ENCODE measurements at places on chromosomes 7 and 10.

DNA sequence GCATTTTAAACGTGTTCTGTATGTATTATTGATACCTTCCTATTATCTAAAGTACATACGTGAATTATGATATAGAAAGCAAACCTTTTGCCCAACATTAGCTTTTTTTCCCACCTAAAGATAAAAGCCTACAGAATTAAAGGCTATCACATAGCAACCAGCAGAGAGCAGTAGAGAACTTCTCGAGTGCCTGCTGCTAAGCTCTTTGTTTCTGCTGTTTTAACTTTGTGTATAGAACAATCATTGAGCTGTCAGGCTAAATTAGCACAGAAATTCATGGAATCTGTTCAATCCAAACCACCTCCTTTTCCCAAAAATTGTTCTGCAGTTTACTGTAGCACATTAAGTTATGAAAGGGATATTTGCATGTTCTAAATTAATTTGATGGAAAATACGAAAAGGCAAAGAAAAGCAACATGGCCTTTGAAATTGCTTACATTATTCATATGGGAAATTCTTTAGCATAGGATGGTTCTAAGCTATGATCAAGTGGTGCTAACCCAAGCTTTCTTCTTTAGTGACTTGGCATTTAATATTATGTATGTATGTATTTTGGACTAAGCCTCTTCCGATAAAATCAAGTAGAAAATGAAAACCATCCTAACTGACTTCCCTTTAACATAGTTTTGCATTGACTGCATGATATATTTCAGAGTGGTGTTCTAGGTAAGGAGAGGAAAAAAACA lies 1288.5 kb downstream of the GATA3 start:
- DNase-seq, result no peak

- no peak for DNase-seq
Observed at GRCh38 chr10:70448236-70448635, 6.8 kb upstream of the NODAL start.

GRCh38 chr7:121402701-121403100 lies 6.6 kb upstream of the FAM3C start:
- no peak for DNase-seq

DNA sequence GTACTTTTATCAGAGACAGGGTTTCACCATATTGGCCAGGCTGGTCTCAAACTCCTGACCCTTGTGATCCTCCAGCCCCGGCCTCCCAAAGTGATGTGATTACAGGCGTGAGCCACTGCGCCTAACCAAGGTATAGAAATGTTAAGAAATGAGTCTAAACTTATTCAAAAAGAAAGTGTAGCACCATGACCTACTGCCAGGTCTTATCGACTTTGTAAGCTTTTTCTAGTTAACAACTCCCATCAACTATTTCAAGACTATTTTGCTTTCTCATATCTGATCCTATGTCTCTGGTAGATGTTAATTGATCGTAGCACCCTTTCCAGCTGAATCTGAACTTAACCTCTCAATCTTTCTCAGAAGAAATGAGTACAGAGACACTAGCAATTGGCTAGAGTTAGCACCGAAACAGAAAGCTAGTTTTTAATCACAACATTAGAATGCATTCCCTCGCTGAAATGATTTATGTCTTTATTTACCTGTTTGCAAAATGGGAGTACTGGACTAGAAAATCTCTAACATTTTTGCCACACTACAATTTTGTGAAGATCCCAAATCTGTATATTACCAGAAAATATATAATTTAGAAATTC lies 114.0 kb upstream of the HGF start:
- DNase-seq, result no peak

DNA sequence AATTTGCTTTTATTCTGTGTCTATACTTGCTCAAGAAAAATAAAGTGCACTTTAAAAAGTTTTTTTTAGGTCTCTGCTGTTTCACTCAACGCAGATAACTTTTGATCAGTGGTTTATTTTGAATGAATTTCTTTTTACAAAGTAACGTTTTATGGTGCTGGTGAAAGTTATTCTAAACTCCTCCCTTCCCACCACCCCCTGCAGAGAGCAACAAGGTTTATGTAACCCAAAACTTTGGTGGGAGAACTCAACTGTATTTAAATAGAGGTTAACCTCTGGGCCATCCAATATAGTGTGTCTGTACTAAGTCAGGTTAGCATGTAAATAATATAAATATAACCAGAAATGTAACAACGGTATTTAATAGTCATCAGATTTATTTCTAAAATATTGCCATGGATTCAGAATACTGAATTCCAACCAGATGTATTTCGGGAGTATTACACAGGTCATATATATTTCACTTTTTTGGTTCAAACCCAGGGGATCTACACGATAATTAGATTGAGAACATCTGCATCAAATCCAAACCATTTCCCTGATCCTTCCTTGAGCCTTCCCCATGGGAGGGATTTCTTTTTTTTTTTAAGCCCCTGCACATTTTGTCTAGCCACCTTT lies 3.9 kb upstream of the CUX1 start:
- DNase-seq, result no peak

GRCh38 chr10:91636892-91637291 lies 4.0 kb upstream of the PPP1R3C start:
- no peak for DNase-seq

- no peak for DNase-seq
Observed at GRCh38 chr10:110226926-110227641, 19.7 kb downstream of the MXI1 start.

DNA sequence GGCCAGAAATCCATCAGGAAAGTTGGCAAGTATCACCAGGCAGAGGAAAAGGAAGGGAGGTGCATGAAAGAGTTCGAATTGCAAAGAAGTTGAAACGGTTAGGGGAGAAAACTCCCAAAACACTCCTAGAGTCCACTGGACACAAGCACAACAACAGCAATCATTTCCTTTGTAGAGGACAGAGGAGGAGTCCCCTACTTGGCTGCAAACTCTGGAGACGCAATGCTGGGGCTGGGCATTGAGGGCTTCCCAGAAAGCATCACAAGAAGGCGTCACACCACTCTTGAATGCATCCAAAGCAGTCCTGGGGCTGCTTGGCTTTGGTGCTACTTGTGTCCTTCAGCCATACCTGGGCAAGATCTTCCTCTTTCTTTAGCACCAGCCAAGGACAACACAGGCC lies 18.1 kb upstream of the SLC26A4 start:
- no peak for DNase-seq

- no peak for DNase-seq
Observed at GRCh38 chr7:2009541-2010001, 223.2 kb downstream of the MAD1L1 start.

DNA sequence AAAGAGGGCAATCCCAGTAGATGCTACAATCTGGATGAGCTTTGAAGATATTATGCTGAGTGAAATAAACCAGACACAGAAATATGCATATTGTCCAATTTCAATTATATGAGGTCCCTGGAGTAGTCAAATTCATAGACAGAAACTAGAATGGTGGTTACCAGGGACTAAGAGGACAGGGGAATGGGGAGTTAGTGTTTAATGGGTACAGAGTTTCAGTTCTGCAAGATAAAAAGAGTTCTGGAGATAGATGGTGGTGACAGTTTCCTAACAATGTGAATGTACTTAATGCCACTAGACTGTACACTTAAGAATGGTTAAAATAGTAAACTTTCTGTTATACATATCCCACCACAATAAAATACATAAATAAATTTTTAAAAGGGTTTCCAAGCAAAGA lies 236.6 kb downstream of the ELMO1 start:
- DNase-seq, result no peak

All from NCI-H1417 treated with DMSO at 0.1 percent for 48 hours (cell line).